HepG2 (cell line): ENCODE measurements at places on chromosomes 2 and 18.

DNA sequence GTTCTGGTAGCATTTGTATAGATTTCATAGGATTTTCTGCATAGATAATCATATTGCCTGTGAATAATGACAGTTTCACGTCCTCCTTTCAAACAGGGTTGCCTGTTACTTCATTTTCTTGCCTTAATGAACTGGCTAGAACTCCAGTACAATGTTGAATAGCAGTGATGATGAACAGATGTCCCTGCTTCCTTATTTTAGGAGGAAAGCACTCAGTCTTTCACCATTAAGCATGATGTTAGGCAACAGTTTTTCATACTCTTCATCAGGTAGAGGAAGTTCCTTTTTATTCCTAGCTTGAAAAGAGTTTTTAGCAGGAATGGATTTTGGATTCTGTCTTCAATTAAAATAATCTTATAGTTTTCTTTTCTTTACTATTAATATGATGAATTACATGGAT is 39.7 kb downstream of the C2orf76 start:
- no peaks in the 10 kb centered on the region for H3K36me3 ChIP-seq
- DNase-seq = no peak
- H3K4me1 ChIP-seq = 0 out of 2 replicates have a peak, but pooled peaks cover 6% of the 10 kb centered on the region
- no peak overlapping the region for H3K27ac ChIP-seq
- H3K4me3 ChIP-seq = no peak overlapping the region

DNA sequence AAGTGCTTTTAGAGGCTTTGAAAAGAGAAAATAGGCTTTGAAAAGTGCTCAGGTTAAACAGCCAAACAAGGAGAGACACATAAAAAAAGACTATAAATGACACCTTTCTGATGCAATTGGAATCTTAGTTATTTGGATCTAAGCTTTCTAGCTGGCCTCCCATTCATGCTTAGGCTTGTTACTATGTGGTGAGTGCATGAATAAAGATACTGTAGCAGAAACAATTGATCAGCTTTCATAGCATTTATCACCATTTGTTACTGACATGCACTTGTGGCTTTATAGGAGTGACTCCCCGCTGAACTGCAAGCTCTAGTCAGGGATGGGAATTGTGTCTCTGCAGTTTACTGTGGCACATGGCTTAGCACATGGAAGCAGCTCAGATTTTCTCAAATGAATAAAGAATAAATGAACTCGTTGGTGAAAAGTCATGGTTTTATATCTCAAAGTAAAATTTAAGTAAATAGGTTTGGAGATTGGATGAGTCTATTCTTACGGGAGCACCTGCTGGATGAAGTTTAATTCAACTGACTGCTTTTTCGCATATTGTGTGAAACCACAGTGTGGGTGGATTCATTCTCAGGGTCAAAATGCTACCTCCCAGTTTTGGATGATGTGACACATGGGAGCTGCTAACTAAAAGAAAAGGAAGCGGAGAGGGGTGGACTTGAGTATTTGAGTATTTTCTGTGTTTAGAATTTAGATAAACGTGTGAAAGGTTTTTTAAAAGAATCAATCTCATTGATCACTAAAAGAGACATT is 91.1 kb upstream of the NOL4 start:
- no peaks in the 10 kb centered on the region for H3K36me3 ChIP-seq
- no peaks in the 10 kb centered on the region for H3K27me3 ChIP-seq
- no peak overlapping the region for H3K4me3 ChIP-seq
- no peaks in the 10 kb centered on the region for H3K4me1 ChIP-seq
- H3K27ac ChIP-seq = no peak overlapping the region

- H3K27ac ChIP-seq = no peak overlapping the region
- H3K4me3 ChIP-seq = no peak overlapping the region
- no peaks in the 10 kb centered on the region for H3K36me3 ChIP-seq
- H3K27me3 ChIP-seq = no peaks in the 10 kb centered on the region
- no peak for DNase-seq
- no peaks in the 10 kb centered on the region for H3K4me1 ChIP-seq
These were observed 36.2 kb downstream of the FTCDNL1 start for GRCh38 chr2:199814817-199815211.

DNA sequence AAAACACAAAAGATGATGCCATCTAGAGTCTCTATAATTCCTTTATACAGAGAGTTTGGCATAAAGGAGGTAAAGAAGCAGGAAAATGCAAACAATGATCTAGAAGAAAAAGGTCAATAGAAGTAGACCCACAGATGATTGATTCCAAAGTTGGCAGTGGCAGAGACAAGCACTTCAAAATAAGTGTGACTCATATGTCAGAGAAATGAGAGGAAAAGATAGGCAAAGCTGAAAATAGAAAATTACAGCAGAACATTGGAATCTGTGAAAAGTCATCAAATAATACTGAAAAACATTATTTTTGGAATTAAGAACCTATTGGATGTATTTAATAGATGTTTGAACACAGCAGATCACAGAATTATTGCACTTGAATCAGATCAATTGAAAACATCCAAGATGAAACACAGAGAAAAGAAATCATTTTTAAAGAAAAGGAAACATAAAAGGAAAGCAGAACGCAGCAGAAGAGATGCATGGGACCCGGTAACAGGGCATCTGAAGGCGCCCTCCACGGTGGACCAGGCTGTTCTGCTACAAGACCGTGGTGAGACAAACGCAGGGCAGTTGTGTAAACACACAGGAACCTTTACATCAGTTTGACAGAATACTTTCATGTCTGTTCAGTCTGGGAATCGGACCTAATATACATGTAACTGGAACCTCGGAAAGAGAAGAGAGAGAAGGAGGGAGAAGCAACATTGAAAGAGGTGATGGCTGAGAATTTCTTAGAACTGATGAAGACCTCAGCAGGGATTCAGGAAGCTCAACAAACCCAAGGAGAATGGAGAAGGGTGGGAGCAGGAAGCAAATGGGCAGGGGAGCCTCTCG is 74.6 kb upstream of the GPC1 start:
- H3K36me3 ChIP-seq = no peaks in the 10 kb centered on the region
- H3K27me3 ChIP-seq = peaks cover 23% of the 10 kb centered on the region
- no peak overlapping the region for H3K4me3 ChIP-seq
- no peaks in the 10 kb centered on the region for H3K4me1 ChIP-seq

GRCh38 chr2:43616967-43617680 is 19.9 kb upstream of the PLEKHH2 start:
- H3K27ac ChIP-seq = no peak overlapping the region
- no peaks in the 10 kb centered on the region for H3K36me3 ChIP-seq
- no peaks in the 10 kb centered on the region for H3K27me3 ChIP-seq
- no peak overlapping the region for H3K4me3 ChIP-seq
- no peak for DNase-seq
- H3K4me1 ChIP-seq = peaks cover 19% of the 10 kb centered on the region
